Mucosa of gallbladder (tissue), 1 donor: ENCODE measurements at places on chromosomes 6 and 20. TPM values are rescaled to one million over a fixed set of nuclear protein-coding genes. Genes with fewer than 3 reads are reported as not detected.

- DNase-seq, result no peak
Observed at GRCh38 chr6:161088676-161089328, 97.2 kb downstream of the MAP3K4 start.

DNA sequence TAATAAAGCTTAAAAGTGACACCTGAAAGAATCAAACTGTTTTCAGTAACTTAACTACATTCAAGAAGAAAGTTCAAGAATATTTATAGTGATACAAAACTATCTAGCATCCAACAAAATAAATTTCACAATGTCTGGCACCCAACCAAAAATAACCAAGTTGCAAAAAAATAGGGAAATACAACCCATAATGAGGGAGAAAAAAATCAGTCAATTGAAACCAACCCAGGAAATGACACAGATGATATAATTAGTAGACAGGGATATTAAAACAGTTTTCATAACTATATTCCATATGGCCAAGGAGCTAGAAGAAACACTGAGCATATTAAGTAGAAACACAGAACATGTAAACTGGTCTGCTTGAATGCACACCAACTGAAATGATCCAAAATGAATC, 120.2 kb upstream of the BEND3 start:
- DNase-seq, result no peak

DNA sequence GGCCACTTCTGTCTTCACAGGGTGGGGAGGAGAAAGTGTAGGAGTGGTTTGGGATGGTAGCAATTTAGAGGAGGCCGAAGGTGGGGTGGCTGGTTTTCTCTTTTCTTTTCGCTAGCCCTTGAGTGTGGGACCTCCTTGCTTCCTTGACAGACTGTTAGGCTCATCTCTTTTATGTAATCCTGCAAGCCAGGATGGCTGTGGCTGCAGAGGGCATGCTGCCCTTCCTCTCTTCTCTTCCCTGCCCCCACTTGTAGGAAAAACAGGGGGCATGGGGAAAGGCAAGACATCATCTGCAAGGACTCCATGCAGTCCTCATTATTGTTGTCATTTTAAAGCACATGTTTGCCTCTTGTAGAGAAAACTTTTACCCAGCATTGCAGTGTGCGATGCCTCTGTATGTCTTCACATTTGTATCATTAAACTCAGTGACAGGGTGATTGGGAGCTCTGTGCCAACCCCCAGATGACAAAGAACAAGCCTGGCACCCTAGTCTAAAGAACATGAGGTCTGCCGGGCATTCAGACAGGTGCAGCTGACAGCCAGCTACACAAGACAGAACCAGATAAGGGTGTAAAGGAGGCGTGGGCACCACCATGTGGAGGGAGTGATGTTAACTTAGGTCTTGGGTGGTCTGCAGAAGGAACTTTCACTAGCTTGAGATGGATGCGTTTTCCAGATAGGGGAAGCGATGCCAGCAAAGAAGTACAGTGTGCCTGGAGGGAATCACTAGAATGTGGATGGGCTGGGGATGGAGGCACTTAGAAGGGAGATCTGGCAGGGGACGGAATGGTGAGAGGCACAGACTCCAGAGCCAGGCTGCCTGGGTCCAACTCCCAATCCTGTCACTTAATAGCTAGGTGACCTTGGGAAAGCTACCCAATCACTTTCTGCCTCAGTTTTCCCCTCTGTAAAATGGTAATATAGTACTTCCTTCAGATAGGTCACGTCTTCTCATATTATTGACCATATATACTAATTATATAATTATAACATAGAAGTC, 207.6 kb downstream of the TBC1D7 start:
- no peak for DNase-seq

DNA sequence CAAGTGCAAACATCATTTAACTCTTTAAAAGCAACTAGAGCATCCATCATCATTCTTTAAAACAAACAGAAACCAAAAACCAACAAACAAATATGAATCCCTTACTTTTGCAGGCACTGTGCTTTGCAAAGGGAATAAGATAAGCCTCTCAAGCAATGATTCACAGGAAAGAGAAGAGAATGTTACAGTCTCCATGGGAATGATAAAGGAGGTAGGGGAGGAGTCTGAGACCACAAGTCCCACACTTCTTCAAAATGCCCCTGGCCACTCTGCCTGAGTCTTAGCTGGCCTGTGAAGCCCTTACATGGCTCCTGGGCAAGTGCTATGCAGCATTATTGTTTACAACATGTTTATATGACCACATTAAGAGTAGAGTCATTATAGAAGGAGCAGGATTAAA, 257.7 kb upstream of the MARCKS start:
- no peak for DNase-seq

DNA sequence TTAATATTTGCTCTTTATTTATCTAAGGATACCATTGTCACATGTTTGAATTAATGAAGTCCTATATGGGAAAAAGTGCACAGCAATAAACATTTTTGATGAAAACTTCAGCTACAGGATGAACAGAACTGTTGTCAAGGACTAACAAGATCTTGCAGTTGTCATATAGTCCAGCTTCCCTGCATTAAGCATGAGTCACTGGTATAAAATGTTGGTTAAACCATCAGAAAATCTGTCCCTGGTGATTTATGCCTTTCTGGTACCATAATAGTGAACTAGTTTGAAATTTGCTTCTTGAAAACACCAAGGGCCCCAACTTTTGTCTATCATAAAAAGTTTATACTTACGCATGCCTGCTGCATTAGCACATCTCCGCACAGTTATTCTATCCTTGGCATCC, 60.4 kb upstream of the RSPO3 start:
- no peak for DNase-seq

GRCh38 chr6:11889572-11889971, 111.0 kb upstream of the ADTRP start:
- DNase-seq, result no peak

The RIPPLY2 gene
- not detected for total RNA-seq

- DNase-seq, result no peak
Observed at GRCh38 chr6:18262702-18263417, 1.5 kb downstream of the DEK start.

GRCh38 chr20:32476684-32477593, 108.2 kb downstream of the NOL4L start:
- no peak for DNase-seq

The EYS gene
- not detected for total RNA-seq

The TMEM14C gene
- 111 TPM for total RNA-seq

GRCh38 chr20:62943396-62943795, 5.4 kb downstream of the GID8 start:
- DNase-seq, result no peak

- DNase-seq, result no peak
Observed at GRCh38 chr20:34951252-34951651, 4.4 kb downstream of the GSS start.
